CD4-positive, alpha-beta T cell treated with Interleukin-21 for 1 hour (primary cell): ENCODE measurements at places on chromosomes 1 and 21.

DNA sequence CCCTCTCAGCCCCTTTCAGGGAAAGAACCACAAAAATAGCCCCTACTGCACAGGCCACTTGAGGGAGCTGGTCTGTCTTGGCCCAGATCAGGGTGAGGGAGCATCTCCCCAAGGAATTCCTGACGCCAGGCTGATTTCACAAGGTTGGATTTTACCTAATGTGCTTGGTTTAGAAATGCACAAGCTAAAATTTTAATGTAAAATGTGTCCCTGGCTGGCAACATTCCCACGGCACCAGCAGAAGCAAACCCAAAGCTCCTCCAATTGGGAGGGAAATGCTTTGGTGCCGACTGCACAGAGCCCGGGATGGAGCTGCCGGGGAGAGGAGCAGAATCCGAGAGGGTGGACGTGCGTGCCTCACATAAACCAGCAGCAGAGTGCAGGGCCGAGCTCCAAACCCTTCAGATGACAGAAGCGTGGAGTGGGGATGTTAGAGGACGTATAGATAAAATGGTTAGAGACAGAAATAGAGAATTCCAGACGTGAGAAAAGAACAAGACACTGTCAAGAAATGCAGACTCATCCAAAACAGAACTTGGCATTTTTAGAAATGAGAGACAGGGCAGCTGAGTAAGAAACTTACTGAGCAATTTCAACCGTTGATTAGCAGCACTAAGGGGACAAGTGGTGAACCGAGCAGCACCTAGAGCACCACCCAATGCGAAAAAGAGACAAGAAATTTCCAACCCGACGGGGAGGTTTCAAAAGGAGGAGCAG is 41.6 kb upstream of the TMEM52 start:
- no peak for DNase-seq

DNA sequence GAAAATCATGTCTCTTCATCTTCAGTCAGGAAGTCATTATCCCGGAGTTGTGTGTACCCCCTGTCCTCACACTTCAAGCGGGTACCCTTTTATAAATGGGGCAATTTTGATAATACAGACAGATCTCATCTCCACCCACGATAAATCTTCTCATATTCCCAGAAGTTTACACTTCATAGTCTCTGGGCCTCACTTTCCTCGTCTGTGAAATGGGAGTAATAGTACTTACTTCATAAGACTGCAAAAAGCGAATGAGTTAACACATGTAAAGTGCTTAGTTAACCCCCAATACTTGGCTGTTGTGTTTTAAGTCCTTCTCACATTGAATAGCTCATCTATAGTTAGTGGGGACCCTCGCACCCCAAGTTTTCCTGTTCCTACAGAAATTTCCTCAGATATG is 820 bp downstream of the NUP210L start:
- DNase-seq: no peak

- no peak for DNase-seq
Measured at GRCh38 chr1:89945852-89946476, 48.9 kb upstream of the ZNF326 start.

- DNase-seq: no peak
Measured at GRCh38 chr1:76905876-76906595, 38.8 kb downstream of the ST6GALNAC5 start.

DNA sequence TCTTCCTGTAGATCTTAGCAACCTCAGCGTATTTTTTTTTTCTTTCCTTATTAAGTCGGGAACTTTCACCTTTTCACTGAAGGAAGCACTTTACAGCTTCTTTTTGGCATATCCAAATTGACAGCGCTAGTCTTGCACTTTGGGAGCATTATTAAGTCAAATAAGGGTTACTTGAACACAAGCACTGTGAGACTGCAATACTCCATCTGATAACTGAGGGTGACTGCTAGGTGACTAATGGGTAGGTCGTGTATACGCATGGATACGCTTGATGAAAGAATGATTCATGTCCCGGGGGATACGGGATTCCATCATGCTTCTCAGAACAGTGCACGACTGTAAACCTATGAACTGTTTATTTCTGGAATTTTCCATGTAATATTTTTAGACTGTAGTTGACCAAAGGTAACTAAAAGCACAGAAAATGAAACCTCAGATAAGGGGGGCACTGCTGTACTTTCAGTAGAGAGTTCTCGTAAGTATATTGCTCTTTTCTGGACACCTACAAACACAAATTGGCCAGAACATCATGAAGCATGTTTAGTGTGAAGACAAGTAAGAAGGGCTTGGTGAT is 364.7 kb downstream of the SMYD3 start:
- DNase-seq: no peak

GRCh38 chr1:19559641-19560040 is 74.3 kb upstream of the CAPZB start:
- DNase-seq: no peak
